ENCODE measurements at places on chromosomes 1 and 21.

DNA sequence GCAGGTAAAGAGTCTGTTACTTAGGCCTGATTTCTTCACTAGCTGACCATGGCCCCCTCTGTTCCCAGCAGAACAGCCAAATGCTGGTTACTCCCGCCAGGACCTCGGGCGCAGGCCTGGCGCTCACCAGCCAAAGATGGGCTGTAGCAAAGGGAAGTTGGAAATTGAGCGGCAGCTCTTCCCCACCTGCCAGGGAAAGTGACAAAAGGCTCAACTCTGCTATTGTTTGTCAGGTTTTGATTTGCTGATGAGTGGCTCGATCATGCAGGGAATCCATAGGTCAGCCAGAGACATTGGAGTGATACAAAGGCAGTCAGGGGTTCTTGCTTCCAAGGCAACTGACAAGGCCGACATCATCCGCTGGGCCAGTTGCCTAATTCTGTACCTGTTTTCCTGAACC, 120.1 kb downstream of the ASTN1 start:
- DNase-seq: no peak

DNA sequence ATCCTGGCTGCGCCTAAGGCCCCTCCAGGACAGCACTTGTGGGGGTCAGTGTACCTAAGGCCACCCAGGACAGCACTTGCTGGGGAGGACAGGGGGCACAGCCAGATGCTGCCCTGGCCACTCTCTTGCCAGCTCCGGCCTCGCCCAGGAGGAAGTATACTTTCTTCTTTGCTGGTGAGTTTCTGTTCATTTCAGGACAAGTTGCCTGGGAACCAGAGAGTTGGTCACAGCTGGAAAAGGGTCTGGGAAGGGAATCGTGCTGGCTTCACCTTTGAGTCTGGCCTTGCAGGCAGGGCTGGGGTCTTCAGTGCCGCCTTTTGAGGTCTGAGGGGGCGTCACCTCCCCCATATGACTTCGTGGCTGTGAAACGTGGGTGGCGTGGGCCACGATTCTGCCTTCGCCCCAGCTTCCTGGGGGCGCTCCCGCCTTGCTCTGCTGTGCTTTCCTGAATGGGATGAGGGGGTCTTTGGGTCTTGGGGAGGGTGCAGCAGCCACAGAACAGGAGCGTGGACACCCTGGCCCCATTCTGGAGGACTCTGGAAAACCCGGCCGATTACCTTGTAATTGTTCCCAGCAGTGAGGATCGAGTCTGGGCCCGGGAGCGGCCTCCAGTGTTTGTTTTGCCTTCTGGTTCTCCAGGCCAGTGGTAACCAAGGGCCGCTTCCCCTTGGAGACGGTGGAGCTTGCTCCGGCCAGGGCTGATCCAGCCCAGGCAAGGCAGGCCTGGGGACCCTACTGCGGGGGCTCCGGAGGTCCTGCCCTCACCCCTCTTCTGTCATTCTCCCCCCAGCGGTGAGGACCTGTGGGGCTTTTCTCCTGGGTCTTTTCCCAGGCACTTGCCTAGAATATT, 45.9 kb downstream of the SPSB1 start:
- DNase-seq: no peak

- no peak for DNase-seq
Measured at GRCh38 chr21:34724131-34724856, 55.5 kb downstream of the CLIC6 start.

- DNase-seq: no peak
Measured at GRCh38 chr1:11873395-11874257, 14.9 kb upstream of the NPPB start.
